ENCODE measurements at places on chromosomes 13 and 19.

DNA sequence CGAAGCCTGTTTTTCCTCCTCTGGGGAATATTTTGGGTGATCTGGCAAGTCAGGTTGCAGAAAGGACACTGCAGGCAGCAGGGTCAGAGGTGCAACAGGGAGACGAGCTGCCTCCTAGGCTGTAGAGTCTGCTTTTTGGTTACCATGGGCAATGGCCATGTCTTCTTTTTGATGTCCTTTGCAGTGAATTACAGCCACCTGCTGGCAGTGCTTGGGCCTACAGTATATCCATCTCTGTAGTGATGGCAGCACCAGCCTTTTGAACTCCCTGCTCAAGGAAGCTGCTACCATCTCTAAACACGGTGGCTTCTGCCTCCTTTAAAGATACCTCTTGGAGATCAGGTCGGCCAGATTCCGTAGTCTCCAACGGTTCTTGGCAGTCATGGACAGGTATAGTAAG lies 73.9 kb downstream of the WTIP start:
- DNase-seq: no peak

DNA sequence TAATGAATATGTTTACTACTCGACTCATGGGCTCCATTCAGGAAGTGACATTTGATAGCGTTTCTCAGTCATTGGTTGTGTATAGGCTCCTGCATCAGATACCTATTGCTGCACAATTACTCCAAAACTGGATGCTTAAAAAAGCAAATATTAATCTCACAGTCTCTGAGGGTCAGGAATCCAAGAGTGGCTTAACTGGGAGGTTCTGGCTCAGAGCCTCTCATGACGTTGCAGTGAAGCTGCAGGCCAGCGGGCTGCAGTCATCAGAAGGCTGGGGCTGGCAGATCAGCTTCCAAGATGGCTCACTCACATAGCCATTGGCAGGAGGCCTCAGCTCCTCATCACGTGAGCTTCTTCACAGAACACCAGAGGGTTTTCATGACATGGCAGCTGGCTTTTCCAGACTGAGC lies 525.1 kb upstream of the NBEA start:
- peak; percentile 76 for DNase-seq

- DNase-seq: no peak
These were observed 16.7 kb downstream of the VWA8 start for GRCh38 chr13:41944229-41944628.

GRCh38 chr19:2189880-2190279 lies 26.1 kb downstream of the DOT1L start:
- DNase-seq: no peak

- DNase-seq: no peak
These were observed 332.6 kb upstream of the DACH1 start for GRCh38 chr13:72199640-72200039.

GRCh38 chr19:17073869-17074633 lies 1.2 kb downstream of the HAUS8 start:
- DNase-seq: no peak

- DNase-seq: no peak
These were observed 27.1 kb downstream of the CYSLTR2 start for GRCh38 chr13:48680756-48681392.

DNA sequence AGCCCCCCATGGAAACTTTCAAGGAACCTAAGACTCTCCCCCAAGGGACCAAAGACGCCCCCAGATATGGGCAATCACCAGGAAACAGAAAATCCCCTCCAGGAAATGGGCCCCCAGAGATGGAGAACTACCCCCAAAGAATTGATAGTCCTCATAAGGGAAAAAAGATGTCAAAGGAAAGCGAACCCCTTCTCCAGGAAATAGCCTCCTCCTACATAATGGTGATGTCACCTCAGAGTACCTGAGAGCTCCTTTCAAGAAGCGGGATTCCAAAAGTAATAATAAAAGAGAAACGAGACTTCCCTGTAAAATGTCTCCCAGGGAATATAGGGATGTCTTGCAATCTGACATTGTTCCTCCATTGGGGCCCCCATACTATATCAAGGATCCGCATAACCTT lies 1.1 kb downstream of the CDKN2D start:
- no peak for DNase-seq

- peak; percentile 99 for DNase-seq
These were observed 8.8 kb downstream of the FXYD3 start for GRCh38 chr19:35124098-35125060.

GRCh38 chr13:48590141-48590901 lies 57.4 kb upstream of the RCBTB2 start:
- no peak for DNase-seq

DNA sequence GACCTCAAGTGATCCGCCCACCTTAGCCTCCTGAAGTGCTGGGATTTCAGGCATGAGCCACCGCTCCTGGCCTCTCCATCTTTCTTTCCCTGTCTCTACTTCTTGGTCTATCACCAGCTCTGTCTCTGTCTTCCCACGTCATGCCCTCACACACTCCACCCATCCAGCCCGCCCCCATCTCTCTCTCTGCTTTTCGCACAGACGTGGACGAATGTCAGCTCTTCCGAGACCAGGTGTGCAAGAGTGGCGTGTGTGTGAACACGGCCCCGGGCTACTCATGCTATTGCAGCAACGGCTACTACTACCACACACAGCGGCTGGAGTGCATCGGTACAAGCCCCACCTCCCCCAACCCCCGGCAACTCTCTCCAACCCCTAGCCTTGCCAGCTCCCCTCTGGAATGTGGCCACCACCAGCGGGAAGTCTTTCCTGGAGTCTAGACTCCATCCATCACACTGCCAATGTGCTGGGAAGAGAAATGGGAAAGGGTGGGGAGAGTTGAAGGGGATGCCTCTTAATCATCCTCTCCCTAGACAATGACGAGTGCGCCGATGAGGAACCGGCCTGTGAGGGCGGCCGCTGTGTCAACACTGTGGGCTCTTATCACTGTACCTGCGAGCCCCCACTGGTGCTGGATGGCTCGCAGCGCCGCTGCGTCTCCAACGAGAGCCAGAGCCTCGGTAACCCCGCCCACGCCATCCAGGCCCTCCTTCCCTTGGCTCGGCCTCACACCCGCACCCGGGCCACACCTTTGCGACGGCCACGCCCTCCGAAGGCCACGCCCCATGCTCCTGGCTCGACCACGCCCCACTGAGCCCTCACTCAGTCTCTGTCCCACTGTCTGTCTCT lies 22.5 kb downstream of the LTBP4 start:
- no peak for DNase-seq

- DNase-seq: no peak
These were observed 14.0 kb upstream of the MYADM start for GRCh38 chr19:53853707-53854106.

- DNase-seq: no peak
These were observed 703 bp downstream of the RASGRP4 start for GRCh38 chr19:38425222-38425809.

GRCh38 chr19:38413416-38413815 lies 10.5 kb downstream of the FAM98C start:
- DNase-seq: no peak

- no peak for DNase-seq
These were observed 41.2 kb upstream of the TRPC4 start for GRCh38 chr13:37910790-37911189.

DNA sequence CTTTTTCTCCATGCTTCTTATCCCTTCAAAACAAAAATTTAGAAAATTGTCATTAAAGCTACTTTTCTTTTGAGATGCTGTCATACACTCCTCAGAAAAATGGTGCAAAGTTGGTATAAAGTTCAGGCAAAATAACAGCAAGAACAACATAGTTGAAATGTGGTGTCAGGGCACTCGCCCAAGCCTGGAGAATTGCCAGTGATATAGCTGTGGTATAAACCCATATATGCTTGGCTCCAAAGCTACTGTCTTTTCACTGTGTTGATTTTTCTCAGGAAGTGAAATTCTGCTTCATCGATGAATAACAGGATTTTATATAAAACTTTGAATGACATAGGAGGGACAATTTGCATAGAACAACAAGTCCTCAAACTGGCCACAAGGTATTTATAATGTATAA lies 2532.9 kb downstream of the PCDH9 start:
- no peak for DNase-seq

- DNase-seq: no peak
These were observed 12.3 kb downstream of the LATS2 start for GRCh38 chr13:21048901-21049698.

- DNase-seq: no peak
These were observed 72.3 kb downstream of the C1QTNF9 start for GRCh38 chr13:24381541-24382265.

- DNase-seq: no peak
These were observed 66.5 kb downstream of the RXFP2 start for GRCh38 chr13:31805841-31806240.

DNA sequence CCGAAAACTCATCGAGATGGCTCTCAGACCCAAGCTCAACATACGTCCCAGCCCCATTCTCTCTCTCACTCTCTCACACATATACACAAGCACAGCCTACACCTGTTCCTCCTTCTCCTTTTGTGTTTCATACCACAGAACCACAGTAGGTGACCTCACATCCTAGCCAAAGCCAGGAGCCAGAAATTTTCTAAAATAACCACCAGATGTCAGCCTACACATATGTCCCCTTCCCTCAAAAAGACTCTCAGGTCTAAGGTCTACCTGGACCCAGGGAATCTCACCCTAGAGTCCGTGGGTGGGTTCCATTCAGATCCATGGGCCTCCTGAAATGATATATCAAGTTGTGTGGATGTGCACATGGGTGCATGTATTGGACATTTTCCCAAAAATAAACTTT lies 104.2 kb upstream of the IPO5 start:
- peak; percentile 24 for DNase-seq

- DNase-seq: no peak
These were observed 6.3 kb upstream of the ANKRD10 start for GRCh38 chr13:110921209-110921608.

GRCh38 chr19:1813192-1814182 lies 1.4 kb upstream of the ATP8B3 start:
- no peak for DNase-seq

DNA sequence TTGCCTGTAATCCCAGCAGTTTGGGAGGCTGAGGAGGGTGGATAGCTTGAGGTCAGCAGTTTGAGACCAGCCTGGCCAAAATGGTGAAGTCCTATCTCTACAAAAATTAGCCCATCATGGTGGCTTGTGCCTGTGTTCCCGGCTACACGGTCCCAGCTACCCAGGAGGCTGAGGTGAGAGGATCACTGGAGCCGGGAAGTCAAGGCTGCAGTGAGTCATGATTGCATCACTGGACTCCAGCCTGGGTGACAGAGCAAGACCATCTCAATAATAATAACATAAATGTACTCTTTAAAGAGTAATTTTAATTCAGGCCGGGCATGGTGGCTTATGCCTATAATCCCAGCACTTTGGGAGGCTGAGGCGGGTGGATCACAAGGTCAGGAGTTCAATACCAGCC lies 38.7 kb downstream of the SKA3 start:
- no peak for DNase-seq

- DNase-seq: no peak
These were observed 9.3 kb downstream of the LILRA4 start for GRCh38 chr19:54329476-54330165.

DNA sequence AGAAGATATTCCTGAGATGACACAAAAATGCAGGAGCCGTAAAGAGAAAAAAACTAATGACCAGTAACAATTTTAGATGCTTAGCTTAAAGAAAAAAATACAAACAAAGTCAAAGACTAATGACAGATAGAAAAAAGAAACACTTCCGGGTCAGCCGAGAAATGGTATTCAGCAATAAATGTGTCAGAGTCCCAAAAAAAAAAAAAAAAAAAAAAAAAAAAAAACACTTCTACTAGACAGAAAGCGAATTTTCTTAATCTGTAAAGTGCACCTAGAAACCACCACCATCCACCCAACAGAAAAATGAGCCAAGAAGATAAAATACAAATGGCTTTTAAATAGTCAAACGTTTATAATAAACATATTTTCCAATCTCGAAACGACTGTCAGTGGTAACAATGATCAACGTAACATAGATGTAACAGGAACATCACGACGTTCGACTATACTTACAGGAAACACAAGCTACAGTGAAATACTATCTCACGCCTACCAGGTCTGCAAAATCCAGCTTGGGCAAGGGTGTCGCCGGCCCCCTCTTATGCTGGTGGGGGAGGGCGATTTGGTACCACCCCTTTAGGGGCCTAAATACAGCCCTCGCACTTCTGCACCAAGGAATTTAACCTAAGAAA lies 10.6 kb downstream of the ABHD17A start:
- DNase-seq: no peak

DNA sequence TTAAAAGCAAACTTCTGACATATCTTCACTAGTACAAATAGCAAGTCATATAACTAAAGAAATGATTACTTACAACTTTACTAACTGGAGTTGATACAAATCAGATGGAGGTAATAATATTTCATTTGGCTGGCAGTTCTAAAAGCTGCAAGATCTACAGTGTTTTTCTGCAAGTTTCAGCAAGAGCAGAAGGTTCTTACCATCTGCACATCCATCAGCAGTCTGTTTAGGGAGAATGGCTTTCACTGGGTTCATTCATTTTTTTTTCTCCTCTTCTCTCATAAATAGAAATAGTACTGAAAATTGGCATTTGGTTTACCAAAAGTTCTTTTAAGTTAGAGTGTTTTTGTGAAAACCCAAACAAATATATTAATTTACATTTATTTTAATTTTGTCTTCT lies 3.1 kb upstream of the SHISA2 start:
- no peak for DNase-seq

GRCh38 chr19:55044771-55045716 lies 7.0 kb upstream of the GP6 start:
- no peak for DNase-seq

DNA sequence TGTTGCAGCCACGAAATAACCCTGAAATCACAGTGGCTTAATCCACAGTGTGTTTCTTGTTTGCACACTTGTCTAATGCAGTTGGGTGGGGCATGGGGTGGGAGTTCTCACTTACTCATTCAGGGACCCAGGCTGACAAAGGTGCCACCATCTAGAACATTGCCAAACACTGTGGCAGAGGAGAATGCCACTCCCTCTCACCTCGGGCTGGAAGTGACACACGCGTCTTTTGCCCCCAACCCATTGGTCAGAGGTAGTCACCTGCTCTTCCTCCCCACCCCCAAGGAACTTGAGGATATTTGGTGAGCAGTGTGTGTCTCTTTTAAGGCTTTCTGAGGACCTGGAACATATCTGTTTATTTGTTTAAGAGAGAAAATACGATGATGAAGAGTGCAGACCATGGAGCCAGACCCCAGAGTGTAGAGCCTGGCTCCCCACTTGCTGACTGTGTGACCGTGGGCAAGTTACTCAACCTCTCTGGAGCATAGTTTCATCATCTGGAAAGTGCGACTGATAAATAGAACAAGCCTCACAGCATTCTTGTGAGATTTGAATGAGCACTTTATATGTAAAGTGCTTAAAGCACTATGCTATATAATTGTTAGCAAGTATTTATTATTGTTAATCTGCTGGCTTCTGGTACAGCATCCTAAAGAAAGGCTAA lies 17.4 kb downstream of the GPR183 start:
- no peak for DNase-seq

- no peak for DNase-seq
These were observed 45.5 kb downstream of the OLFM4 start for GRCh38 chr13:53074114-53074513.

GRCh38 chr19:35165200-35166058 lies 10.9 kb downstream of the FXYD5 start:
- no peak for DNase-seq
